ENCODE measurements at places on chromosomes 4 and X.
A peak's percentile ranks its signal among the peaks of the same experiment; 100 is the strongest.

GRCh38 chr4:183876268-183876934 lies 28.7 kb upstream of the STOX2 start:
- DNase-seq: no peak

- DNase-seq: no peak
Observed at GRCh38 chr4:65696436-65696835, 26.1 kb upstream of the EPHA5 start.

GRCh38 chr4:45121426-45121975 lies 395.1 kb upstream of the GNPDA2 start:
- DNase-seq: no peak

GRCh38 chr4:141021397-141022110 lies 111.7 kb downstream of the RNF150 start:
- DNase-seq: no peak

GRCh38 chrX:18917831-18918230 lies 66.1 kb downstream of the PHKA2 start:
- no peak for DNase-seq

DNA sequence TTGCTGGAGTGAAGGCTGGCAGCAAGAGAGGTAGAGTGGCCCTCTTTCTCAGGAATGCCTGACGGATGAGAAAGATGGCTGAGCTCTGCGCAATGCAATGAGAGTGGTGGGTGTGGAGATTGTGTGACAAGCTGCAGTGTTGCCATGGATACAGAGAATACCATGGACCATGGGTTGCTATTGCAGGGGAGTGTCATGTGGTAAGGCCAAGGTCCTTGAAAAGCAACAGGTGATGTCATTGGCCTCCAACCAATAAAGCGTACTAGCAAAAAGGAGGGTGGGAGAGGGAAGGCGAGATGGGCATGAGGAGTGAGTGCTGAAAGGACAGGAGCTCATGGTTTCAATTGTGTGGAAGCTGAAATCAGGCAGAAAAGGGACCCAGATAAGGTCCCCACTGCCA lies 1.8 kb downstream of the PNMA5 start:
- DNase-seq: no peak

DNA sequence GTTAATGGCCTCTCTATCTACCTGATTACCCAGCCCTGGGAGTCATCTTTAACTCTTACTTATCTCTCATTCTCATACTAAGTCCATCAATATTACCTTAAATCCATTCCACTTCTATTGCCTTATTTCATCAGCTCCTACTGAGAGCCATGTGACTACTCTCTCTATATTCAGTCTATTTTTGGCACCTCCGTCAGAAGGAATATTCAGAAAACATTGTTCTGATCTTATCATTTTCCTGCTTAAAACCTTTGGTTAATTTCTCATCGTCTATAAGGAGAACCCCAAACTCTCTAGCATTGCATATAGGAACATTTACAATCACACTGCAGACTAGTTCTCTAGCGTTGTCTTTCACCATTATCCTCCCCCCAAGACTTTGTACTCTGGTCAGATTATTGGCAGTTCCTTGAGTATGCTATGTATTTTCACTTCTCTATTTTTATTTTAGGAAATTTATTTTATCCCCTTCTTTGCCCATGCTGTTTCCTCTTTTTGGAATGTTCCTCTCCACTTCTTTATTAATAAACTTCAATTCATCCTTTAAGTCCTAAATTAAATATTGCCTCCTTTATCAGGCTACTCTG lies 13.7 kb upstream of the AMMECR1 start:
- DNase-seq: no peak

DNA sequence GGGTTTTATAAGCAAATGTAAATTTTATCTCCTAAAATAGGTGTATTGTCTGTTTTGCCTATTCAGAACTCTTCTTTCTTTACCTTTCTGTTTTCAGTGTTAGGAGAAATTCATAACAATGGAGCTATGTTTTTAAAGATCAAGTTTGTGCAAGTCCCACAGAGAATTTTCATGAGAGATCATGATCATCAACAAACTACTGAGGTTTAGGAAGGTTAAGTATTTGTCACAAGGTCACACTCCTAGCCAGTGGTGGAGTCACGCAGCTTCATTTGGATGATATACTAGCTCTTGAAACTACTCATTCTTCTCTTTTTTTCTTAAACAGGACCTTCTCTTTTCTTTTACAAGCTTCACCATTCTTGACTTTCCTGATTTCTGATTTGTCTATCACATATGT lies 892.6 kb upstream of the FRG1 start:
- no peak for DNase-seq

DNA sequence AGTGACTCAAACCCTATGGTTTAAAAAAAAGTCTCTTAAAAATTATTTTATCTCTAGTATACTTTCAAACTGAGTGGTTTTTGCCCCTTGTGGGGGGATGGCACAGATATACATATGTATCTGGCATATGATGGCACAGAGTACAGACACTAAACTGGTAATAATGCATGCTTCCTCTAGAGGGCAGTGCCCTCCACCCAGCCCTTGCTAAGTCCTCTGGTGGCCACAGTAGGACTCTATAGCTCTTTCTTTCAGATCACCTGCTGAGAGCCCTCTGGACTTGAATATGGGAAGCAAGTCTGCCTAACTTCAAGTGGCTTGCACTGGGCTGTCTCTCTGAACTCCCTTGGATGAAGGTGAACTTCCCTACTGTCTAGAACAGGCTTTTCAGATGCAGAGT lies 66.3 kb downstream of the TSPAN7 start:
- DNase-seq: no peak

DNA sequence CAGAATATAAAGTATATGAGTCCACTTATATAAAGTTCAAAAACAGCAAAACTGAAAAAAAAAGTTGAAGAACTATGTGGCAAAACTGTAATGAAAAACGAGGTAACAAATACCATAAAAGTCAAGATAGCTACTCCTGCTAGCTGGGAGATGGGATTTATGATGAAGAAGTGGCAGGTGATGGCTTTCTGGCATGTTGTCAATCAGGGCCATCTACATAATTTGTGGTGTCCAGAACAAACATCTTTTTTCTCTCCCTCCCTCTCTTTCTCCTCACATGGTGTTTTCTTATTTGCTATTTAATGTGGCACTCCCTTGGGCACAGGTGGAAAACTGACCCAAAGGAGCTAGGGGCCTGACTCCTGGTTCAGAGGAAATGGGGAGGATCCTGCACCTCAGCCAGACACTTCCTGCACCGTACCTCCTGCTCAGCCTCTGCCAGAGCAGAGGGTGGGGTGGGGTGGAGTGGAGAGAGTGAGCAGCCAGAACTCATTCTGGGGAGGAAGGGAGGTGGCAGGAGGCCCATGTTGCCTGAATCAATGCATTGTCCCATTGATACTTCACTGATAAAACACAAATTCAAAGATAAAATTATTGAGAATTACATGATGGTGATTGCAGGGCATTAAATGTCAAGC lies 5.3 kb upstream of the SAP30 start:
- DNase-seq: no peak

- DNase-seq: no peak
Observed at GRCh38 chrX:42090395-42090794, 167.0 kb upstream of the CASK start.

- no peak for DNase-seq
Observed at GRCh38 chr4:118883861-118884260, 4.8 kb upstream of the SYNPO2 start.

DNA sequence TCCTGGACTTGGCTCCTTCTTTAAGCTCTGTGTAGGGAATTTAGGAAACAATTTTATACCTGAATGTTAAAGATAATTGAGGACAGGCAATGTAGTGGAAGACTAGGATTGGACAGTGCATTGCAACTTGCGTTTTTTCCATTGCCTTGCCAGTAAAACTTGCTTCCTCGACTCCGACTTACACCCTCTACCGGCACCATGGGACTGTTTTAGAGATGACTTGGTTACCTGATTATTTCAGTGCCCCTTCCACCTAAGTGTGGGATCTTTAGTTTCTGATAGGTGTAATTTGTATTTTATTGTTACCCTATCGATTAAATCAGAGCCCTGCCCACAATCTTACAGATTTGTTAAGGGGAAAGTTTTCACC lies 1.2 kb downstream of the PRPS1 start:
- no peak for DNase-seq

GRCh38 chr4:31141832-31142142 lies 421.6 kb downstream of the PCDH7 start:
- no peak for DNase-seq

GRCh38 chr4:152039691-152040090 lies 278.9 kb upstream of the GATB start:
- DNase-seq: no peak

DNA sequence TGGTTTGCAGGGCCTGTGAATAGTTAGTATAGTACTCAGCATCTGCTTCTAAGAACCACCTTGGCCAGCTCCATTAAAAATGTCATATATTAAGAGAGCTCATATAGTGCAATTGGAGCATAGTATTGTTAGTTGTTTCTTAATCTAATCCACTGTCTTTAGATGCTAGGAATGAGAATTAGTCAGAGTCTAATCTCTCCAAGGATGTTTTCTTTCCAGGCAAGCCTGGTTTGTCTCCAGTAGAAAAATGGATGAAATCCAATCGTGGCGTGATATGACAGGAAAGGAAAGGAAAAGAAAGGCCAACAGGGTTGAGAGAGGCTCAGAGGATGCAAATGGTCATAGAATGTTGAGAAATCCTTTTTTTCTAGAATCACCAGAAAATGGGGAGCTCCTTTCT lies 15.0 kb upstream of the TMEM164 start:
- no peak for DNase-seq

DNA sequence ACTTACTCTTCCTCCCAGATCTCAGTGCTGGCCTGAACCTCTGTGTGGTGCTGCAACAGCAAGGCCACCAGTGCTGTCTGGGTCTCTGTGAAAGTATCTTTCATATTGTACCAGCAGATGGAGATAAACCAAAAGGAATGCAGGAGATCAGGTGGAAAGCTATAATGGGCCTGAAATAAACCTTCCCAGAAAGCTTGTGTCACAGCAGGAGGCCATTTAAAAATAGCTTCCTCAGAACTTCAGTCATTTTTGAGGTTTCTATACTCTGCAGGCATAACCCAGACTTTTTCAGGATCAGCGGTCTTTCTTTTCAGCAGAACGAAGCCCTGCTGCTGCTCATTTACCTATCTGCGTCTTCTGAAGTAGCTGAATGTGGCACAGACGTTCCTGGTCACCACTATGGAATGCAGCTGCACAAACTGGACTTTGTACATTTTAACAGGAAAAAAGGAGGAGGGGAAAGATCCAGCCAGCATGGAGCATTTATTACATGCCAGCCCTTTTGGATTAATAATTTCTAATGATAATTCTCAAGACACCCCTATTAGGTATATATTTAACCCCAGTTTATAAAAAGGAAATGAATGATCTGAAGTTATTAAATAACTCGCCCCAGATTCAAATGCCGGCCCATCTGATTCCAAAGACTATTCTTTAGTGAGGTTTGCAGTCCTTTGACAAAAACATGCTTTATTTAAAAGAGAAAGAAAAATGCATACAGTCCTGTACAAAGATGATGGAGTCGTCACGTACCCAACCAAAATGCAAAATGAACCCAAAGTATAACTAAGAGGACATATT lies 119.7 kb downstream of the NFKB1 start:
- DNase-seq: no peak

DNA sequence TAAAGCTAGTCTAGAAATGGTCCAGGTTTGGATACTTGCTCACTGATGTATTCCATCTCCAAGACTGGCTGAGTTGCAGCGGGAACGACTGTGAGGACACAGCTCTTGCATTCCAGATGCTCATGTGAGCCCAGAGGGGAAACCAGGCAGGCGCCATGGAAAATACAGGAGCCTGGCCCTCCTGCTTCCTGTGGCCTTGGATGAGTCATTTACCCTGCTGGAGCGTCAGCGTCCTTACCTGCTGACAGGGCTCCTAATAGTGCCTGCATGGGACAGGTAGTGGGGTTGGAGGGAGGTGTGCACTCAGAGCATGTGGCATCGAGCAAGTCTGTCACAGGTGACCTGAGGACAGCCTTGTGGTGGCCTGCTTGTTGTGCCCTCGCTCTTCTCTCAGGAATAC lies 69.4 kb downstream of the NSG1 start:
- DNase-seq: no peak

GRCh38 chr4:73751166-73751565 lies 10.8 kb downstream of the CXCL8 start:
- no peak for DNase-seq

DNA sequence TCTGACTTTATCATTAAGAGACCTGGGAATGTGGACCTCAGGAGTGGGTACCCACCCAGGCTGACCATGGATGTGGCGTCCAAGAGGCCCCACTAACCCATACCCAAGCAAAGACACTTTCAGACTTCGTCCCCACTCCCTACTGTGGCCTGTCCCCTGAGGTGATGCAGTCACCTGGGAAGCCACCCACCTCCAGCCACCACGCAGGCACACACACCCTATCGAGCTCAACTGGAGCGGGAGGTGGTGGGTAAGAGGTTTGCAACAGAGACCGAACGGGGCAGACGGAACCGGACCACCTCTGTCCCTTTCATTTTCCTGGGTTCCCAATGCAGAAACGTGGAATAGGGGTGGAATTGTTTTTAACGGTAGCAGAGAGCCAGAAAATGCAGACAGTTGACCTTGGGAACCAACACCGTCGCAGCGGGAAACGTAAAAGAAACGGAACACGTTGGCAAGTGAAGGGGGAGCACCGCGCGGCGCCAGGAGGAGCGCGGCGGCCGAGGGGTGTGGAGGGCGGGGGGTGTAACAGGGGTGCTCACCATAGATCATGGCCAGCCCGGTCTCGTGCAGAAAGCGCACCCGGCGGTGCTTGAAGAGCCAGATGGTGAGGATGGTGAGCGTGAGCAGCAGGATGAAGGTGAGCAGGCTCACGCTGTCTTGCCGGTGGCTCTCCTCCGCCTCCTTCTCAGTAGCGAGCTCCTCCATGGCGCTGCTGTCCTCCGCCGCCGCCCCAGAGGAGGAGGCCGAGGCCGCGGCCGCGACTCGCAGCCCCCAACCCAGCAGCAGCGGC lies 559 bp downstream of the SLC9A7 start:
- DNase-seq: no peak

DNA sequence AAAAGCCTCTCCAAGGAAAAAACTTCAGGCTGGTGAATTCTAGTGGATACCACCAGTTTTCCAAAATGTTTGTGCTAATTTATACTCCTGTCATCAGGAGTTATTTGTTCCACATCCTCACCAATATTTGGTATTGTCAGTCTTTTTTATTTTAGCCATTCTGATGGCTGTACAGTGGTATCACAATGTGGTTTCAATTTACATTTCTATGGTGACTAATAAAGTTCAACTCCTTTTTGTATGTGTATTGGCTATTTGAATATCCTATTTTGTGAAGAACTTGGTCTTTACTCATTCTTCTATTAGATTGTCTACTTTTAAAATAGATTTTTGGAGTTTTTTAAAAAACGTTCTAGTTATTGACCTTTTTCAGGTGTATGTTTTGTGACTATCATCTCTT lies 33.0 kb upstream of the FRAS1 start:
- no peak for DNase-seq

DNA sequence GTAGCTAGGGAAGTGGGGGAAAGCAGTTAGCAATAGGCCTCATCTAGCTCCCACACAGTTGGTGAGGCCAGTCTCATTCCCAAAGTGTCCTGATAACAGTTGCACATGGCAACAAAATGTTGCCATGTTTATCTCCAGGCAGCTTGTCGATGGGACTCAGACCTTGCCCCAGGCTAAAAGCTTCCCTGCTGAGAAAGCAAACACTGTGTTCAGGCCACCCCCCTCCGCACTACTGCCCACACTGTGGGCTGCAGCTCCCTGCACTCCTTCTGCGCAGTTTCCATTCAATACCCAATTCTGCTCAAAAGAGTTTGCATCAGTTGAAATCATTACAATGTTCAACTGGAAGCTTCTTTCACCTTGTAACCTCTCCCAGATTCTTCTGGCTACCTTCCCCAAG lies 287.8 kb upstream of the GK2 start:
- no peak for DNase-seq

- no peak for DNase-seq
Observed at GRCh38 chr4:112852601-112853000, 196.9 kb upstream of the ANK2 start.

GRCh38 chr4:7034262-7035081 lies 8.7 kb upstream of the TADA2B start:
- DNase-seq: peak; percentile 43
